Karpas-422 (cell line): ENCODE measurements at places on chromosomes 13 and 19. TPM values are rescaled to one million over a fixed set of nuclear protein-coding genes. Genes with fewer than 3 reads are reported as not detected.
A peak's percentile ranks its signal among the peaks of the same experiment; 100 is the strongest.

The MBD3L2 gene
- not detected in 2 replicates for total RNA-seq

DNA sequence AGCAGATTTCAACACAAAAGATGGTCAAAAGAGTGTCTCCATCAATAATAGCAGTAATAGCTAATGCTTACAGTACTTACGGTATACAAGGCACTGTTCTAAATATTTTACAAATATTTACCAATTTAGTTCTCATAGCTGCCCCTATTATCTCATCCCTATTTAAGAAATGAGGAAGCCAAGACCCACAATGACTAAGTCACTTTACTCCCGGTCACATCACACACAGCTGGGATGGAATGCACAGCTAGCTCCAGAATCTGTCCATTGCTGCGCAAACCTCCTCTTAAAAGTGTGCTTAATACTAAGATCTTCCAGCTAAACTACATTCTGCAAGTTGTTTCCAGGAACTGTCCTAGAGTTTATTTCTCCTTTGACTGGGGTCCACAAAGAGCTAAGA lies 63.4 kb downstream of the RAP2A start:
- no peaks in the 10 kb centered on the region for H3K27me3 ChIP-seq
- H3K27ac ChIP-seq: no peak overlapping the region
- H3K36me3 ChIP-seq: no peaks in the 10 kb centered on the region
- H3K4me3 ChIP-seq: no peak overlapping the region
- no peak for DNase-seq
- H3K4me1 ChIP-seq: no peaks in the 10 kb centered on the region

The DLEU7 gene
- not detected in 2 replicates for total RNA-seq

GRCh38 chr13:42680748-42681147 lies 100.6 kb upstream of the FAM216B start:
- H3K27me3 ChIP-seq: no peaks in the 10 kb centered on the region
- no peaks in the 10 kb centered on the region for H3K36me3 ChIP-seq
- H3K27ac ChIP-seq: no peak overlapping the region
- no peak for DNase-seq

The CEACAM21 gene
- total RNA-seq: not detected in 2 replicates

DNA sequence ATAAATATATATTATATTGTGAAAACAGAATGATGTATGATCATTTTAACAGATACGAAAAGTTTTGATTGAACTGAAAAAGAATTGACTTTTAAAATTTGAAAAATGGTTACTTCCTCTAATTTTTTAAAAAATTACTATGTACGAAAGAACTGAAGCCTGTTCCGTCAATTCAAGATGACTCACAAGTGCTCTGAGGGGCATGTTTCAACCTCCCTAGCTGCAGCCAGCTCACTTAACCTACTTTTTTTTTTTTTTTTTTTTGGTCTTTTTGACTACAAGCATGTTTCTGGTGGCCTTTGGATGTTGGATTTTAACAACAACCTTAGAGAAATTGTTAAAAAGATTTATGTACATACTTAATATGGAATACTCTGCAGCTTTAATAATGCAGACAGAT lies 1139.3 kb downstream of the DIAPH3 start:
- H3K27me3 ChIP-seq: no peaks in the 10 kb centered on the region
- H3K4me1 ChIP-seq: no peaks in the 10 kb centered on the region
- H3K4me3 ChIP-seq: no peak overlapping the region
- H3K36me3 ChIP-seq: no peaks in the 10 kb centered on the region
- H3K27ac ChIP-seq: no peak overlapping the region

DNA sequence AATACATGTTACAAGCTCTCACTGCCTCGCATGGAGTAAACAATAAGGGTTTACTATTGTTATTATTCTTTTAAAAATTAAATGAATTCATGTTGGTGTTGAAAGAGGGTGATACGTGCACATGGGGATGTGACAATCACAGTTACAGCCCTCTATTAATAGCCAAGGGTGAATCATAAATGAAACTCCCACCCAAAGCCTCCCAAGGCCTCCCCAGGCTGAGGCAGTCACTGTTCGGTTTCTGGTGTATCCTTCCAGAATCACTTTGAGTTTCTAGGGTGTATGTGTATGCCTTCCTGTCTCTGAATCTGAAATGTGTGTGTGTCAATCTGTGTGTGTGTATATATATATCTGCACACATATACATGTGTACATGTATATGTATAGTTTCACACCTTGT lies 73.4 kb downstream of the AKAP11 start:
- DNase-seq: no peak
- no peak overlapping the region for H3K4me3 ChIP-seq
- H3K36me3 ChIP-seq: no peaks in the 10 kb centered on the region
- no peak overlapping the region for H3K27ac ChIP-seq
- H3K4me1 ChIP-seq: peaks cover 26% of the 10 kb centered on the region

The ZNF793 gene
- total RNA-seq: 2.7 and 4.4 TPM in 2 replicates

GRCh38 chr19:55443824-55444480 lies 852 bp upstream of the SHISA7 start:
- H3K4me3 ChIP-seq: no peak overlapping the region
- no peaks in the 10 kb centered on the region for H3K27me3 ChIP-seq
- DNase-seq: no peak
- no peak overlapping the region for H3K27ac ChIP-seq
- H3K36me3 ChIP-seq: no peaks in the 10 kb centered on the region
- H3K4me1 ChIP-seq: no peaks in the 10 kb centered on the region

The C13orf42 gene
- not detected in 2 replicates for total RNA-seq

DNA sequence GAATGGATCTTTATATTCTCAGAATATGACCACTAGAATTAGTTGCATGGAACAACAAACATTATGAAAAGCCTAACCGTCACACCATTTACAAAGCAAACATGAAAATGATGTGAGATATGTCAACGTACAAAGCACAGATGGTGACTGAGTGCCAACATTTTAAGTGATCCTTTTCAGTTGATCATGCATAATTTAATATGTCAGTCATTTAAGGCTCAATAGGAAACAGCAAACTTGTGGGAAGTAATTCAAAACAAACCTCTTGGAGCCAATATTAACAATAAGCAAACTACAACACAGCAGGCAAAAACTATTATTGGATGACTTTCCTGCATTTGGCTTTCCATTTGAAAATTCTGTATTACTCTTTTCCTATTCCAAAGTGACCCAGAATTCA lies 277.6 kb downstream of the SLITRK6 start:
- H3K36me3 ChIP-seq: no peaks in the 10 kb centered on the region
- no peak overlapping the region for H3K4me3 ChIP-seq
- H3K4me1 ChIP-seq: no peaks in the 10 kb centered on the region; the same call in 1 of the 2 replicates
- H3K27ac ChIP-seq: no peak overlapping the region
- no peak for DNase-seq

- DNase-seq: no peak
- no peak overlapping the region for H3K27ac ChIP-seq
- no peaks in the 10 kb centered on the region for H3K4me1 ChIP-seq
- no peak overlapping the region for H3K4me3 ChIP-seq
Observed at GRCh38 chr13:41075485-41075884, 14.2 kb downstream of the WBP4 start.

The ZNF99 gene
- not detected in 2 replicates for total RNA-seq

- no peaks in the 10 kb centered on the region for H3K36me3 ChIP-seq
- H3K27ac ChIP-seq: no peak overlapping the region
- H3K4me3 ChIP-seq: no peak overlapping the region
- no peak for DNase-seq
Observed at GRCh38 chr13:91792054-91792453, 393.6 kb downstream of the GPC5 start.

GRCh38 chr13:33441015-33441414 lies 155.5 kb upstream of the STARD13 start:
- H3K27me3 ChIP-seq: no peaks in the 10 kb centered on the region
- no peaks in the 10 kb centered on the region for H3K36me3 ChIP-seq
- peak; percentile 43 for DNase-seq
- no peaks in the 10 kb centered on the region for H3K4me1 ChIP-seq

GRCh38 chr13:41384749-41385503 lies 72.4 kb upstream of the RGCC start:
- H3K4me3 ChIP-seq: no peak overlapping the region
- H3K27me3 ChIP-seq: no peaks in the 10 kb centered on the region
- no peak for DNase-seq
- H3K4me1 ChIP-seq: peaks cover 8% of the 10 kb centered on the region

- peaks cover 62% of the 10 kb centered on the region for H3K4me1 ChIP-seq
- H3K36me3 ChIP-seq: peaks cover 58% of the 10 kb centered on the region
- DNase-seq: peak; percentile 64
- H3K27ac ChIP-seq: peak overlapping the region; percentile 76
- H3K27me3 ChIP-seq: no peaks in the 10 kb centered on the region
- peak overlapping the region; percentile 96 for H3K4me3 ChIP-seq
Observed at GRCh38 chr19:5624018-5624663, 1.3 kb downstream of the SAFB start.

GRCh38 chr13:102000764-102001163 lies 401.1 kb downstream of the FGF14 start:
- no peak overlapping the region for H3K4me3 ChIP-seq
- H3K36me3 ChIP-seq: no peaks in the 10 kb centered on the region
- H3K27ac ChIP-seq: no peak overlapping the region
- DNase-seq: no peak
- no peaks in the 10 kb centered on the region for H3K27me3 ChIP-seq
- no peaks in the 10 kb centered on the region for H3K4me1 ChIP-seq

The ZNF813 gene
- 4.5 and 6.1 TPM in 2 replicates for total RNA-seq

The CALR3 gene
- 0.71 TPM in 1 of 2 replicates, not detected in the other for total RNA-seq

DNA sequence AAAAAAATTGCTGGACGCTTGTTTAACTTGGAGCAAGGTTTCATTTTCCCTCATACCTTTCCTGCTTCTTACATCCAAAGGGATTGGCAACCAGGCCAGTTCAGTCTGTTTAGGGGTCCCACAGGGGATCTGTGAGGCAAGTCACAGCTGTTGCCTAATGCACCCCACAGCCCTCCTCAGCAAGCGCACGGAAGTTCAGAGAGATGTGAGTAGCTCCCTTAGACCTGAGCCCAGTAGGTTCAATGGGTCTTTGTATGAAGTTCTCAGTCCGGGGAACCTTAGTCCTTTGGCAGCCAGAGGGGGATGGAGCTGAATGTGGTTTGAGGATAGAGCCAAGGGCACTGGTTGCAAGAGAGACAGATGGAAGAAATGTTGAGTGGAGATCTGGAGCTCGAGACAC lies 13.0 kb downstream of the SAMD4B start:
- H3K4me1 ChIP-seq: no peaks in the 10 kb centered on the region
- H3K4me3 ChIP-seq: no peak overlapping the region
- no peak for DNase-seq
- peaks cover 54% of the 10 kb centered on the region; the same call in 1 of the 2 replicates for H3K36me3 ChIP-seq

DNA sequence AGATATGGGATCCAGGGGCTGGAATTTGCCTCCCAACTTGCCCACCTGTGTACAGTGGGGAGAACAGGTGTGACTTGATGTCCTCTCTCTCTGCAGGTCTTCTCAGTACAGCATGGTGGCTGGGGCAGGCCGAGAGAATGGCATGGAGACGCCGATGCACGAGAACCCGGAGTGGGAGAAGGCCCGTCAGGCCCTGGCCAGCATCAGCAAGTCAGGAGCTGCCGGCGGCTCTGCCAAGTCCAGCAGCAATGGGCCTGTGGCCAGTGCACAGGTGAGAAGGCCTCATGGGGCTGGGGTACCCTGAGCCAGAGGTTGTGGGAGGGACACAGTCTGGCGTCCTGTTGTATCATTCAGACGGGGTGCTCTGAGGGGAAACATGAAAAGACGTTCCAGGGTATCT lies 3.0 kb downstream of the LENG8 start:
- H3K36me3 ChIP-seq: peaks cover 54% of the 10 kb centered on the region
- no peak overlapping the region for H3K27ac ChIP-seq
- peaks cover 21% of the 10 kb centered on the region for H3K4me1 ChIP-seq
- no peak overlapping the region for H3K4me3 ChIP-seq
- H3K27me3 ChIP-seq: no peaks in the 10 kb centered on the region

DNA sequence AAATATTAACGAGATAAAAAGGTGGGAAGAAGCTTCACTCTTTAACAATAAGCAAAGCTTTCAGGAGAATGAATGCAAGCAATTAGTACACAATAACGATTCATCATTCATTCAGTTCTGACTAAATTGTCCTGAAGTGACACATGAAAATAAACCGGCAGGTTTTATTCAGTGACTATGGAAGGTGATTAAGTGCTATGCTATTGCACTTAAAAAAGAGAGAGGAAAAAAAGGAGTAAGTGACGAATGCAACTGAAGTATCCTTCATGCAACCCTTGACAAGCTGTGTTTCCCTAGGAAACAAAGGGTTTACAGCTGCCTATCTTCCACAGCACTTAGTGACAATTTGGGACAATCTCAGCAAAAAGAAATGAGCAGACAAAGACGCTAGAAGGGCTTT lies 1.4 kb downstream of the LIG4 start:
- peak overlapping the region; percentile 53 for H3K4me3 ChIP-seq
- H3K27ac ChIP-seq: peak overlapping the region; percentile 9; the same call in 1 of the 2 replicates
- peaks cover 41% of the 10 kb centered on the region for H3K4me1 ChIP-seq
- H3K27me3 ChIP-seq: no peaks in the 10 kb centered on the region

- H3K27ac ChIP-seq: no peak overlapping the region
- H3K4me1 ChIP-seq: no peaks in the 10 kb centered on the region
- no peaks in the 10 kb centered on the region for H3K27me3 ChIP-seq
Observed at GRCh38 chr19:40228346-40228745, 1.9 kb upstream of the CCNP start.

GRCh38 chr19:16143399-16144215 lies at the start of gene HSH2D:
Gene HSH2D, plus strand, starts transcription at chr19:16143685. Its CDS starts 5,066 bp downstream, at chr19:16148751.
- peaks cover 43% of the 10 kb centered on the region for H3K4me1 ChIP-seq
- peak within 1 kb of the TSS; percentile 59 for H3K27ac ChIP-seq
- H3K4me3 ChIP-seq: peak within 1 kb of the TSS; percentile 82
- H3K36me3 ChIP-seq: no peaks in the 10 kb centered on the region
- no peaks in the 10 kb centered on the region for H3K27me3 ChIP-seq

- no peak for DNase-seq
- H3K36me3 ChIP-seq: no peaks in the 10 kb centered on the region
- no peak overlapping the region for H3K4me3 ChIP-seq
- no peaks in the 10 kb centered on the region for H3K27me3 ChIP-seq
- peaks cover 3% of the 10 kb centered on the region; the same call in 1 of the 2 replicates for H3K4me1 ChIP-seq
Observed at GRCh38 chr19:18620902-18621301, 8.2 kb downstream of the TMEM59L start.

DNA sequence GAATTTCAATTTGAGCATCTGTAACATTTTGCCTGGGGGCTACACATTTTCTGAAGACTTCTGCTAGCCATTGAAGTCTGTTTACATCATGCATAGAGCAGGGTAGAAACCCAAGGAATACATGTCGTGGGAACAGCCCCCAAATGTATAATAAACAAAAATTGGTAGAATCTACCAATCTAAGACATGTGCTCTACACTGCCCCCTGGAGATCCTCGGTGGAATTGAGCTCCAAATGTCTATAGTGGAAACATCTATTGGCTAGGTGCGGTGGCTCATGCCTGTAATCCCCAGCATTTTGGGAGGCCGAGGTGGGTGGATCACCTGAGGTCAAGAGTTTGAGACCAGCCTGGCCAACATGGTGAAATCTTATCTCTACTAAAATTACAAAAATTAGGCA lies 57.3 kb downstream of the MBD3L2B start:
- H3K27ac ChIP-seq: no peak overlapping the region
- no peaks in the 10 kb centered on the region for H3K27me3 ChIP-seq
- no peaks in the 10 kb centered on the region for H3K4me1 ChIP-seq
- DNase-seq: peak; percentile 76
- H3K36me3 ChIP-seq: no peaks in the 10 kb centered on the region

GRCh38 chr19:17832443-17833208 lies 11.3 kb upstream of the INSL3 start:
- H3K36me3 ChIP-seq: no peaks in the 10 kb centered on the region
- DNase-seq: no peak
- H3K27ac ChIP-seq: no peak overlapping the region

GRCh38 chr19:6730153-6730804 lies 7.1 kb downstream of the GPR108 start:
- no peaks in the 10 kb centered on the region for H3K27me3 ChIP-seq
- no peak overlapping the region for H3K4me3 ChIP-seq
- DNase-seq: peak; percentile 86
- no peaks in the 10 kb centered on the region for H3K36me3 ChIP-seq

GRCh38 chr13:50730496-50731351 lies 112.8 kb downstream of the DLEU7 start:
- peaks cover 5% of the 10 kb centered on the region; the same call in 1 of the 2 replicates for H3K4me1 ChIP-seq
- H3K36me3 ChIP-seq: no peaks in the 10 kb centered on the region
- no peak overlapping the region for H3K4me3 ChIP-seq
- no peak for DNase-seq
- H3K27ac ChIP-seq: no peak overlapping the region

The PDE4C gene
- total RNA-seq: not detected in 2 replicates
